Mesenchymal stem cell (in vitro differentiated cells and primary cell): ENCODE measurements at places on chromosomes 4 and X.

- DNase-seq = peak; percentile 10
Measured at GRCh38 chr4:60463857-60464502, 736.1 kb upstream of the ADGRL3 start.

GRCh38 chr4:184598753-184599491 is 50.3 kb downstream of the CASP3 start:
- no peak for DNase-seq

DNA sequence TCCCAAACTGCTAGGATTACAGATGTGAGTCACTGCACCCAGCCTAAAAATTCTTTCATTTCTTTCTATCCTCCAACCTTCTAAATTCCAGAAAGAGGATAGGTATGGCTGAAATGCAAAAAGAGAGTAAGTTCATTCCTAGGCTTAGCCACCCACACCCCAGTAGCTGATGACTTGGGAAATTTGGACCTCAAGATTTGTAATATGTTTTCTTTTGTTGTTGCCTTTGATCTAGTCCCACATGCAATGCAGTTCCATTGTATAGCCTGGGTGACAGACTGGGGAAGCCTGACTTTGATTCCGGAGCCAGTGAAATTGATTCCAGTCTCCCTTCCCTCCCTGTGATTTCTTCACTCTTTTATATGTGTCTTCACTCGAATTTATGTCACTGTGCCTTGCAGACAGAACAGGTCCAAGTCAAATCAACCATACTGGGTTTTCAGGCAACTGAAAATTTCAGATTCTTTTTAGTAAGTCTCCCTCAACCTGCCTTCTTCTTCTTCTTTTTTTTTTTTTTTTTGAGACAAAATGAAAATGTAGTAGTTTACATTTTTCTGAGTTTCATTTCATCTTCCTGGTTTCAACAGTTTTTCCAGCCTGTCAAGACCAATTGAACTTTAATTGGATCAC is 176.2 kb upstream of the RBPJ start:
- DNase-seq = no peak

- no peak for DNase-seq
Measured at GRCh38 chr4:140995058-140995457, 138.2 kb downstream of the RNF150 start.

GRCh38 chr4:3671571-3672464 is 94.4 kb upstream of the ADRA2C start:
- DNase-seq = peak; percentile 15

DNA sequence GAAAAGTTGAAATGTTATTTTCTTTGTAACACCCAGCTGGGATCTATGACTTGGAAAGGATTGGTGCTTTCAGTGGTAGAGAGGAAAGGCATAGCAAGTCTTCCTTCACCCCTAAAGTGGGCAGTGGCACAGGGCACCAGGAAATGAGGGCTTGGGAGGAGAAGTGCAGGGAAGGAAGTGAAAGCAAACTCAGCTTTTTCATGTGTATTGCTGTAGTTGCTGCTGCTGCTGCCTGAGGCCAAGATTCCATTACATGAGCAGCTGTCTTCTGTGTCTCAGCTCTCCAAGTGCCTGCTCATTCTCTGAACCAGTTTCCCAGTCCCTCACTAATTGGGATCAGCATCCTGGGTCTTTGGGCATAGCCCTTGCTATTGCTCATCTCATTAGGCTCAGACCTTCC is 2.6 kb downstream of the HCCS start:
- peak; percentile 32 for DNase-seq

DNA sequence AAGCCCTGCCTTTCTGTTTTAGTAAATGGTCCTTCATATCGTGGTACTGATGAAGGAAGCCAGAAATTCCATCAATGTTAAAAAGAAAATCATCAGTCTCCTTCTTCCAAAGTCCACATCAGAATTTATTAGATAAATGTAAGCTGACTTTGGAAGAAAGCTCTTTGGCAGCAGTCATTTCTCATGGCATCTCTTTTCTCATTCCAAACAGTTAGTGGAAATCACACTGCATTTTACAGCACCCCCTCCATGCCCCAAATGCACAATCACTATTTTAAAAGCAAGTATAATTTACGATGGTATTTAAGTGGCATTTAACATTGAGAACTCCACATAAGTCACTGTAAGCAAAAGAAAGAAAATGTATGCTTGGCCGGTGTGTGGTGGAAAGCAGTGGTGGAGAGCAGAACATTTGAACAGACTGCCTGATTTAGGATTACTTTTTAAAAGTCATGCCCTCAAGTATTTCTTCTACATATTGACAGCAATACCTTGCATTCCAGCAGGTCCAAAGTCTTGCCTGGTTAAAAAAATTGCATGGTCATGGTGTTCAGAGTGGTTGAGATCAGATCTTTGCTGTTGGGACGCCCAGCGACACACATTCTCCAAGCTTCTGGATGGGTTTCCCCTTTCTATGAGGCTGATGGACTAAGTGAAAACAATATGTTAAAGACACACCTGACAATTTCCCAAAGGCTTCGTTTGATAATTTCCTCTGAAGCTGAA is 248.6 kb downstream of the ADAMTS3 start:
- DNase-seq = no peak

DNA sequence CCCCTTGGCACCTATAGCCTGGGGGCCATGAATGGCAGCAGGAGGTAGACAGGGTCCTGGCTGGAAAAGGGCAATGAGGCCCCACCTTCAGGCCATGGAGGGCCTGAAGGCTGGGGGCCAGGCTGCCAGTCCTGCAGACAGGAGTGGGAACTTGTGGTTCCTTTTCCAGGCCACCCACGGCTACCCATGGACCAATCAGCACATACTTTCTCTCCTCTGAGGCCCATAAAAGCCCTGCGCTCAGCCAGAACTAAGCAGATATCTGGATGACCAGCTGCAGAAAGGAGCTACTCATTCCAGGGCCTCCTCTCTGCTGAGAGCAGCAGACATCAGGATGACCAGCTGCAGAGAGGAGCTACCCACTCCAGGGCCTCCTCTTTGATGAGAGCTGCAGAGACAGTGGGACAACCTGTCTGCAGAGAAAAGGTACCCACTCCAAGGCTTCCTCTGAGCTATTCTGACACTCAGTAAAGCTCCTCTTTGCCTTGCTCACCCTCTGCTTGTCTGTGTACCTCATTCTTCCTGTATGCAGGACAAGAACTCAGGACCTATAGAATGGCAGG is 67.2 kb downstream of the NAA11 start:
- no peak for DNase-seq

DNA sequence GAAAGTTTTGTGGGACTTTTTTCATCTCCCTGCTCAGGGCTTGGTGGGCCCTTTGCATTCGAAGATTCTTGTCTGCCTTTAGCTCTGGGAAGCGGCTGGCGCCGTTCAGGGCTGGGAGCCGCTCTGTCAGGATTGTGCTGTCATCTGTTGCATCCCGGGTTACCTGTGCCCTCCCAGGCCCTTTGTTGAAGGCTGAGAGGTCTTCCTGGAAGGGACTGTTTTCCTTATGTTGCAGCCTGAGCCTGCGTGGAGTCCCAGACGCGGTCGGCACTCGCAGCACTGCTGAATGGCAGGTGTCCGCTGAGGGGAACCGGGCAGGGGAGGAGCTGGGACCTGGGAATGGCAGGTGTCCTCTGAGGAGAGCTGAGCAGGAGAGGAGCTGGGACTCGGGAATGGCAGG is 15.9 kb downstream of the RGS12 start:
- no peak for DNase-seq

- peak; percentile 74 for DNase-seq
Measured at GRCh38 chrX:35711281-35711680, 86.9 kb upstream of the MAGEB16 start.
